ENCODE measurements at places on chromosomes 2 and 18. TPM values are rescaled to one million over a fixed set of nuclear protein-coding genes. Genes with fewer than 3 reads are reported as not detected.

The BOK gene
- 24.9 TPM for total RNA-seq

The MYO5B gene
- 78.4 TPM for total RNA-seq

The KCNIP3 gene
- total RNA-seq = 66.5 TPM

The PAIP2B gene
- total RNA-seq = 9.8 TPM

The CYP26B1 gene
- 17.3 TPM for total RNA-seq

The CD226 gene
- total RNA-seq = 1.6 TPM

The SERPINB12 gene
- total RNA-seq = not detected

The HOXD12 gene
- not detected for total RNA-seq

The TEX261 gene
- 38.4 TPM for total RNA-seq

The LGALSL gene
- total RNA-seq = 12.1 TPM

GRCh38 chr18:22282311-22283115 is 113.1 kb downstream of the GATA6 start:
- no peak for DNase-seq

GRCh38 chr2:119474371-119475224 is 42.9 kb downstream of the TMEM37 start:
- DNase-seq = no peak

- DNase-seq = no peak
Measured at GRCh38 chr2:240132651-240132980, 3.5 kb downstream of the COPS9 start.

GRCh38 chr2:109403841-109404201 is 209.9 kb downstream of the SEPTIN10 start:
- DNase-seq = no peak

DNA sequence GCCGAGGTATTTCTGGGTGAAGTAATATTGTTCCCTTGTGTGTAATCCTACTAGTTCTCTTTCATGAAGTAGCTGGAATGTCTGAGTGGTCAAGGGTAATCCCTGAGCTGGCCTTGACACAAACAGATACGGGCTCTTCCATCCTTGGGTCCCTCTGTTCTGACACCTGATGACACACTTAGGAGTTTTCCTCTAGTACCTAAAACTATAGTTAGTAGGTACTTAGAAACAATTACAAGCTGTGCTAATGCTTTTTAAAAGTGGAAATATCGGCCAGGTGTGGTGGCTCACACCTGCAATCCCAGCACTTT is 59.2 kb upstream of the IL1R1 start:
- DNase-seq = no peak

GRCh38 chr2:178241844-178242551 is 47.7 kb downstream of the OSBPL6 start:
- DNase-seq = peak; percentile 63

DNA sequence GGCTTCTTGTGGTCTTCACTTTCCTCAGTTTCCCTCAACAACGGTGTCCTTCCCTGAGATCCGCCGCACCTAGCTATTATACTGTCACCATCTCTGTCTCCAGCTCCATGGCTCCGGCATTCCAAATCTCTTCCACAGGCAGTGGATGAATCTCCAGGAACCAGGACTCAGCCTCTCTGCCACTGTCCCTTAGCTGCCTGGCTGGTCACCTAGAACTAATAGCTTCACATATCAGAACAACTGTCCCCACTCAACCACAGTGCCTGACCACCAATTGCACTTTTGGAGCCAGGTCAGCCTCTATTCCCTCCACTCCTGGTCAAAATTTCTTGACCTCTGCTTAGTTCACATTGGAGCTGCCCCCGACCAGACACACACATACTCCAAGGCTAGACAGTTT is 38.1 kb upstream of the AFF3 start:
- peak; percentile 11 for DNase-seq

DNA sequence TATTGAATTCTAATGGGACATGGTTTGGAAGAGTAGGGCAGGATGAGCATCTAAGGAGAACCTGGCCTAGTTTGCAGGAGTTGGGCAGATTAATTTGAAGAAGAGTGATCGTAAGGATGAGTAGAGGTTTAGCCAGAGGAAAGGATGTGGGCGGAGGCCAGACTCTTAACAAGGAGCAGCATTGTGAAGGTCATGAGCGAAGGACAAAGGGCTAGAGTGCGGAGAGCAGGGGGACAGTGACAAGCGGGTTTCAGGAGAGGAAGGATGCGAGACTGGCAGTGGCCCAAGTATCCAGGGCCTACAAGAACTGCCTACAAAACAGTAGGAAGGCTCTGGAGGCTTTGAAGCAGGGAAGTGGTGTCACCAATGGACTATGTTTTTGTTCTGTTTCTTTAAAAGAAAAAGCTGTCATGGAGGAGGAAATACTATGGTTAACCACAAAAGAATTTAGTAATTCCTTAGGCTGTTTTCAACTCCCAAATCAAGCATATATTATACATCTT is 20.1 kb downstream of the SLC66A3 start:
- DNase-seq = no peak

GRCh38 chr2:45595721-45596435 is 15.2 kb downstream of the SRBD1 start:
- DNase-seq = peak; percentile 38

DNA sequence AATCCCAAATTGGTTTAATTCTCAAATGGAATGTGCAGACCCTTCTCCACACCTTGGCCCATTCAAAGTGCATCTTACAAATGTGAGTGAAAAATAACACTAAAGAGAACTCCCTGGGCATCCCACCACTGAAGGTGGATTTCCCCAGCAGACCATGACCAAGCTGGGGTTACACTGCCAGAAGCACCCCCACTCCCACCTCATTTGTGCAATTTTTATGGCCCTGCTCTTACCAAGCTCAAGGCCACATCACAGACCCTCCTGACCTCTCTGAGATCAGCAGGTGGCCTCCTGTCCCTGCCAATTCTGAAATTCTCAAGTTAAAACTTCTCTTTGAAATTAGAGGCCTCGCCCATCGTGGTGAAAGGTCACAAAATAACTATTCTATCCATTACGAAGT is 21.6 kb downstream of the SIGLEC15 start:
- no peak for DNase-seq

DNA sequence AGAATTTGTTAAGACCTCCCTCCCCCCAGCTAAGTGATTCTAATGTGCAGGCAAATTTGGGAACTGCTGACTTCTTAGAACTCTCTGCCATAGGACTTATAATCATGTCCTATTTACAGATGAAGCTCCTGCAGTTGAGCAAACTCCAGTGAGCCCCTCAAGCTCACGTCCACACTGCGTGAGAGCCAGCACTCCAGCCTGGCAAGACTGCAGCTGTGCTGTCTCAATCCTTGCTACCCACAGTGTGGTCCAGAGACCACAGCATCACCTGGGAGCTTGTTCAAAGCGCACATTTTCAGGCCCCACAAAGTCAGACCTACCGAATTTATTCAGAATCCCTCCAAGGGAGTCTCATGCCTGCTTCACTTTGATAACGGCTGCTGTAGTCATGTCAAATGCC is 243.2 kb upstream of the RAB12 start:
- no peak for DNase-seq

DNA sequence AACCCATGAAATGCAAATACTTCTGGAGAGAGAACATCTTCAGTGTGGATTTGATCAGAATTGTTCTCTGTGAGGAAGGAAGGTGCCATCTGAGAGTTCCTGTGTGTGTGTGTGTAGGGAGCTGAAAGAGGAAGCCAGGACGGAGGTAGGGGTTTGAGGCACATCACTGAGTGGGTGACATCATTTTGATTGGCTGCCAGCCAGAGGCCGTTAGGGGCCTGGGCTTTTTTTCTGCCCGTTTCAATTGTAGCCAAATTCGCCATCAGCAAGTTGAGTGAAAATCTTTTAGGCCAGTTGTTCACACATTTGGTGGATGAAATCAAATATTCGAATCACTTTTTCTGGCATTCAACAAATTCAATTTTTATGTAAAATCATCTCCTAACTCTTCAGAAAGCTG is 48.9 kb downstream of the TSN start:
- no peak for DNase-seq

DNA sequence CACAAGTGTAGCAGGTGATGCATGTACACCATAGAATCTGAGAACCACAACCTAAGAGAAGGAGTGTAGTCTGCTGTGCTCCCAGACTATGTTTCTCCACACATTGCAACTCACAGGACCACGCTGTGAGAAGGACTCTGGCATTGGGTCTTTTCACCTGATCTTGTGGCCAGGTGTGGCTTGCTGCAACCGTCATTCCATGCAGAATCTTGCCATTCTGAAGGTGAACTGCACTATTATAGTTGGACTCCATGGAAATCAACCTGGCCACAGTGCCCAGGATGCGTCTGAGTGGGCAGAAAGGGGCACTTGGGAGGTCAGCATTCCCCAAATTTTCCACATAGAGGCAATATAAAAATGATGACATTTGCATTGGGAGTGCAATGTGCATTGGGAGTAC is 122.2 kb downstream of the CAPN13 start:
- no peak for DNase-seq

DNA sequence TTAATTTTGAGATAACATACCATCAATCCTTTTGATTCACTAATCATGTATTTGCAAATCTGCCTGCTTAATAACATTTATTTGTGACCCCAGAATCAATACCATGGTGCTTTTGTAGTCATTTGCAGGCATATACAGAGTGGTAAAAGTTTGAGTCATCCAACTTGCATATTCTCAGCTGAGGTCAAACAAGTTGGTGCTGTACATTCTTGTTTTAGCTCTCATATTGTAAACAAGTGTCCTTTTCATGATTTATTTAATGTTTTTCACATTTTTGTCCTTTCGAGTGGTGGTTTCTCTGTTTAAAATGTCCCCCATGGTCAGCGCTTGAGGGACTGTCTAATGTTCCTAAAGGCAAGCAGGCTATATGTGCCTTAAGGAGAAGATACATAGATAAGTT is 17.5 kb downstream of the RAB27B start:
- DNase-seq = no peak

GRCh38 chr2:212181646-212182045 is 357.0 kb downstream of the ERBB4 start:
- DNase-seq = no peak

- no peak for DNase-seq
Measured at GRCh38 chr2:161417438-161418274, 1.6 kb downstream of the TBR1 start.

- no peak for DNase-seq
Measured at GRCh38 chr2:145043399-145043834, 523.5 kb upstream of the ZEB2 start.

DNA sequence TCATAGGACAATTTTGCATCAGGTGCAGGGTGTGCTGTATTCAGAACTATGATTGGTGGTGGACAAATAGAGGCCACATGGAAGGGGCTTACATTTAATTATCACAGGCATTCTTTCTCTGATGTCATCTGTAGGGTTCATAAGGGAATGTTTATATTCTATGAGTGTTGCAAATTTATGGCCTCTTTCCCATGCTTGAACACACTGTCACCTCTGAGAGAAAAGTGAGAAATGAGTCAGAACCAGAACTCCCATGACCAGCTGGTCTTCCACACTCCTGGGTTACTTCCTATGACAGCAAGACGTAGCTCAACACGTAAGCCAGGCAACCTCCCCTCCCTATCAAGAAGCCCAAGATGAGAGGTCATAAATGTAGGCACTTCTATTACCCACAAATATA is 310.8 kb downstream of the PIEZO2 start:
- DNase-seq = no peak

DNA sequence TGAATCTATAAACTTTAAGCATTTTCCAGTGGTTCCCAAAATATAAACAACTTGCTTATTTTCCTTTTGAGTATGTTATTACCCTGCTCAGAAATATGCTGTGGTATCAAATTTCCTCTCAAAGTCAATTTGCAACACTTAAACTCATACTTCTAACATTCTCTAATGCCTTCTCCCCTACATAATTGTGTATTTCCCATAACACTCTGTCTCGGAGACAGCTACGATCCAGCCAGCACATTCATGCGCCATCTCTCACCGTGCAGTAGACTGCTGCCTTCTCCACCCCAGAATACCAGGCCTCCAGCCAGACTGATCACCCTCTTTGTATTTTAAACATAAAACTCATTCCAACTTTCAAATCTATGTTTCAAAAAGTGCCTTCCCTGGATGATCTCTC is 41.8 kb downstream of the TIMM21 start:
- no peak for DNase-seq

- DNase-seq = no peak
Measured at GRCh38 chr2:77566582-77566981, 44.4 kb upstream of the LRRTM4 start.

DNA sequence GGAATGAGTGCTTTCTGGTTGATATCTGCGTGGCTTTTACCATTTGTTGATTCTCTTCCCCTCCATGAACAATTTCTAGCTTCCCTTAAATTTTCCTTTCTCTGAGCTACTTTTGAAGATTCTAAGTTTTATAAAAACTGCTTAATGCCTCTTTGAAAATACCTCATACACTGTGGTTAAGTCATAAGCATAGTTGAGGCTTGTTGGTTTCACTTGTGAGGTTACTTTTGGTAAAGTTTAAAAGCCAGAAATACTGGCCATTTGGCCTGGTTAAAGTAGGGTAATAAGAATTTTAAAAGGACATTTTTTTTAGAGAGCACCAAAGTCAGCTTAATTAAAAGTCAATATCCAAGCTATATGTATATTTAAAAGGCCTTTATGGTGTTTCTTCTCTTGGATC is 21.3 kb upstream of the CAPN13 start:
- DNase-seq = no peak

- no peak for DNase-seq
Measured at GRCh38 chr2:191153716-191154115, 2.9 kb upstream of the STAT4 start.

- no peak for DNase-seq
Measured at GRCh38 chr2:40431600-40431955, 20.3 kb downstream of the SLC8A1 start.

DNA sequence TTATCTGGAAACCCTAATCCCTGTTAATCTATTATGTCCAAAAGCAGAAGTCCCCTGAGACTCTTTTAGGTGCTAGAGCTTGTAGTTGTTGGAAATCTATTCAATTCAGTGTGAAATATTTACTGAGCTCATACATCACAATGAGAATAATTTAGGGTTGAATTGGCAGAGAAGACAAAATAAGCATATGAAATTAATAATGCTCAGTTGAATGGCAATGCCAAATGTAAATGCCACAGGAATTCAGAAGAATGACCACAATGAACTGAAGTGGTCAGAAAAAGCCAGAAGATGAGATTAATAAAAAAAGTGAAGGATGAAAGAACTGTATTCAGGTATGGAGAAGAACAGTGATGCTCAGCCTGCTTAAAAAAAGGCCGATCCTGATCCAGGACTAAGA is 8.0 kb upstream of the STAT4 start:
- no peak for DNase-seq

DNA sequence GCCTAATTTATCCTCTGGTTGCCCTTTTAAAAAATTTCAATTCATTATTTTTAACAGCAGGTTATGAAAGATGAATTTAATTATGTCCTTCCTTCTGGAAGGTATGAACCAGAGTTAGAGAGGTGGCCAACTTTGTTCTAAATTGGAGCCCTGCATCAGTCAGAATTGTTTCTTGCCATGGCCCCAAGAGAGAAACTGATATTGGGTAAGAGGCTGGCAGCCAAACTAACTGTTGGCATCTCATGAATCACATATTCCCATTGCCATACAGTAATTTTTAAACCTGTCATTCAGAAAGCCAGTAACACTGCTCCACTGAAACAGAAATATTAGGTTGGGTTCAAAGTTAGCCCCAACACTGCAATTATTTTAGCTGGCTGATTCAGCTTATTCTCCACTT is 67.4 kb downstream of the SMAD2 start:
- no peak for DNase-seq

Measured in thyroid gland (tissue), 4 donors.